ENCODE measurements at places on chromosomes 2 and 18.

DNA sequence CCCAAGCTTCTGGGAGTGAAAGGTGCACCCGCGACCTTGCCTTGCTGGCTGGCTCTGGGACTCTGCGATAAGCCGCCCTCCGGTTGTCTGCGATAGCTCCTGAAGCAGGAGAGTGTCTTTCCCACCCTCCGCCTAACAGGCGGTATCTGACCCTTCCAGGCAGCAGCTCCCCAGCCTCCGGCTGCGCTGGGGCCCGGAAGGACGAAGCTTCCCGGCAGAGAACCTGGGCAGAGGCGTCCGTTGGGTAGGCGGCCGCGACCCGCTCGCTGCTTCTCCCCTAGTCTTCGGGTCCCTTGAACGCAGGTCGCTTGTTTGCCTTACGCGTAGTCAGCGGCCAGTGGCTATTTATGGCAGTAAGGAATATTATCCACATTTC is 446 bp upstream of the RHBDD1 start:
- H3K27me3 ChIP-seq = no peaks in the 10 kb centered on the region
- H3K4me1 ChIP-seq = no peaks in the 10 kb centered on the region
- no peak overlapping the region for H3K27ac ChIP-seq
- peak overlapping the region; percentile 31 for H3K4me3 ChIP-seq
- no peak for DNase-seq

DNA sequence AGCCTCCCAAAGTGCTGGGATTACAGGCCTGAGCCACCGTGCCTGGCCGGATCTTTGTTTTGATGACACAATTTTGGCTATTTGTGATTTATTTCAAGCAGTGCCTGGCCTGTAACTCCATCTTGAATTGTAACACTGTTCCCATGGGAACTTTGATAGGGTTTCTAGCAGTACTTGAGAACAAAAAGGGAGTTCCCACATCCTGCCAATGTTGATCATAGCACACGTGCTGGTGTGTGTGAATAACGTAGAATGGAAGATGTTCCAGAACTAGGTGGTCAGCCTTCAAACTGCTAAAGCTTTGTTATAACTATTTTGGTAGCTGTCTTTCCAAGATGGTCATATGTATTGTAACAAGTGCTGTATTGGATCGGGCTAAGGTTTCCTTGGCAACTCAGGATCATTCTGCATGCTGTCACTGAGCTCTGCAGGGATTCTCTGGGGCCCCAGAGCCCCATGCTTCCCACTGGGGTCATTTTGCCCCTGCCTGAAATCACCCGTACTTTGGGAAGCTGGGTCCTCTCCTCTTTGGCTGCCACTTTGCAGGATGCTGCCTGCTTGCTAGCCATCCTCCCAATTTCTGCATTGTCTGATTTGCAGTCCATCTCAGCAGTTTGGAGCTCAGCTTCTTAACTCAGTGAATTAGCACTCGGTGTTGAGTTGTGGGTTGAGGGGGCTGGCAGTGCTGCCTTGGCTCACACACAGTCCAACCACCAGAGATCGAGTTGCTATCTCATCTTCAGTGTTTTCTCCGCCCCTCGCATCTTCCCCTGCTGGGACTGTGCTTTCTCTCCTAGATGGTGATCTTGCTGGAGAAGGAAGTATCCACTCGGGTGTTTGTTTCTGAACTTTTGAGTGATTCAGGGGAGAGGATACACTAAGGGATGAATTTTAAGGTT is 26.8 kb downstream of the SH3RF3 start:
- H3K27ac ChIP-seq = no peak overlapping the region
- no peaks in the 10 kb centered on the region for H3K4me1 ChIP-seq
- no peaks in the 10 kb centered on the region for H3K27me3 ChIP-seq
- no peak overlapping the region for H3K4me3 ChIP-seq

GRCh38 chr18:80171054-80171872 is 62.2 kb downstream of the ADNP2 start:
- H3K4me3 ChIP-seq = no peak overlapping the region
- H3K4me1 ChIP-seq = no peaks in the 10 kb centered on the region
- no peak for DNase-seq
- H3K27ac ChIP-seq = no peak overlapping the region
- no peaks in the 10 kb centered on the region for H3K27me3 ChIP-seq

DNA sequence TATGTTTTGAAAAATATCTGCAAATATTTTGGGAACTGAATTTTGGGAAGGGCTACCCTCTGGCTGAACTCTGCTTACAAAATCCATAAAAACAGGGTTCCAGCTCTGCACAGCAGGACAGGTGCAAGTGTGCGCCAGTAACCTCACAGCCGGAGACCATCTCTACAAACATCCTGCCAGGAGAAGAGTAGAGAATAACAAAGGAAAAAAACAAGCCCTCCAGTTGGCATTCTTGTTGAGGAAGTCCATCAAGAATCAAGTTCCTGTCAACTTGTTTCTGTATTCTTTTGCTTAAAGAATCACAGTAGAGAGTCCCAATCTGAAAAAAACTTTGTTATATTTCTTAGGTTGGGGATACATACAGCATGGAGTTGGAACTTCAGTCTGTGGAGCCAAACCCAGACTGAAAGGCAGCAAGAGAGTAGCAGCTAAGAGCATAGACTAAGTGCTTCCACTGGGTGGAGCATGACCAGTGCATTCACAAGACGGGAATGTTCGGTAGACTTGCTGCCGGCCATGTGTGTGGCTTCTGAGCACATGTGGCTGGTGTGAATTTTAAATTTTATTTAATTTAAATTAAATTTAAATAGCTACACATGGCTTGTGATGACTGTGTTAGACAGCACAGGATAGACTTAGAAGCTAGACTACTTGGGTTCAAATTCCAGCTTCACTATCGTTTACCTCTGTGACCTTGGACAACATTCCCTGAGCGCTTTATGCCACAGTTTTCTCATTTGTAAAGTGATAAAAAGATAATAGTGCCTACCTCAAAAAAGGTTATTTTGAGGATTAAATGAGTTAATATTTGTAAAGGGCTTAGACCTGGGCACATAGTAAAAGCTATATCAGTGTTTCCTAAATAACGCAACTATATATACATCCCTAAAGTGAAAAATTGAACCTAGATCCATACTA is 41.9 kb downstream of the SPTBN1 start:
- H3K27ac ChIP-seq = no peak overlapping the region
- no peak for DNase-seq
- H3K4me1 ChIP-seq = peaks cover 10% of the 10 kb centered on the region
- H3K4me3 ChIP-seq = no peak overlapping the region

DNA sequence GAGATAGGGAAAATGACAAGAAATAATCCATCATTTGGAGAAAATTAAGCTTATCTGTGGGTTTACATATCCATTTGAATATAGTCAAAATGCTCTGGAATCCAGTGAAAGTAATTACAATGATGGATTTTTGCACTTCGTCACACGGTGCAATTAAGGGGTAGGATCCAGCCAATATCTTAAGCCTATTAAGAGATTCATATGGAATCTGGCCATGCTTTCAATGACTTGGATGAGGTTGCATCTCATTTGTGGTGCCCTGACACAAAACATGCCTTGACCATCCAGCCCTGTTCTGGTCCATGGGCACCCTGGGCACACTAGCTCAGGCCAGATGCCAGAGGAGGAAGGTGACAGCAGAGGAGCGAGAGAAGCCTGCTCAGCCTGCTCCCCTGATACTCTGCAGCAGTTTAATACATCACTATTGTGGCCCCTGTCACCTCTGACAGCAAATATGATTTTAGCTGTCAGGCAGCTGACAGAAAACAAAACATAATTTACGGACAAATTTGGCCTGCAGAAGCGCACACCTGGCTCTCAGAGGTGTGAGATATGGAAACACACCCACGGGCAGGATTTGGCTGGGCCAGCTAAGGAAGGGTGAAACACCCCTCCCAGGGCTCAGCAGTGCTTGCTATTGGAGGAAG is 94.1 kb upstream of the ST8SIA3 start:
- no peaks in the 10 kb centered on the region for H3K4me1 ChIP-seq
- H3K4me3 ChIP-seq = no peak overlapping the region
- no peaks in the 10 kb centered on the region for H3K27me3 ChIP-seq
- no peaks in the 10 kb centered on the region for H3K36me3 ChIP-seq
- no peak for DNase-seq

DNA sequence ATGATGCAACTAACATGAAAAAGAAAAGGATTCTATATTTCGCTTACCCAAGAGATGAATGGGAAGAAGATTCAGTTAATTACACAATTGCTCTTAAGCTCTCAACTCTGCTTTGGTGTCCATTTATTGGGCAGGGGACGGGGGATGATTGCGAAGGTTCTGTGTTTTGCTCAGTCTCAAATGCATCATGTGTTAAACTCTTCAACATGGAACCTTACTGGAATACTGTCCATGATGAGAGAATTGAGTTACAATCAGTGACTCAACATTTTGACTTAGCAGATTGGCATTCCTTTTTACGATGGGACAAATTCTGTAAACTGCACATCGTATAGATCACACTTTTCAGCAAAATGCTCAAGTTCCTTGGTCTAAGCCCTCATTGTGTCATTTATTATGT is 135.6 kb downstream of the RBMS1 start:
- H3K36me3 ChIP-seq = no peaks in the 10 kb centered on the region
- no peak overlapping the region for H3K4me3 ChIP-seq
- no peak overlapping the region for H3K27ac ChIP-seq
- H3K27me3 ChIP-seq = no peaks in the 10 kb centered on the region
- H3K4me1 ChIP-seq = no peaks in the 10 kb centered on the region

GRCh38 chr2:20042531-20042930 is 8.9 kb downstream of the LAPTM4A start:
- no peak overlapping the region for H3K27ac ChIP-seq
- no peaks in the 10 kb centered on the region for H3K4me1 ChIP-seq
- DNase-seq = no peak
- no peak overlapping the region for H3K4me3 ChIP-seq
- H3K36me3 ChIP-seq = peaks cover 24% of the 10 kb centered on the region

- H3K27me3 ChIP-seq = no peaks in the 10 kb centered on the region
- no peaks in the 10 kb centered on the region for H3K36me3 ChIP-seq
- DNase-seq = no peak
- no peak overlapping the region for H3K4me3 ChIP-seq
- H3K27ac ChIP-seq = no peak overlapping the region
- H3K4me1 ChIP-seq = no peaks in the 10 kb centered on the region
Measured at GRCh38 chr2:95049683-95049955, 24.1 kb downstream of the MAL start.

DNA sequence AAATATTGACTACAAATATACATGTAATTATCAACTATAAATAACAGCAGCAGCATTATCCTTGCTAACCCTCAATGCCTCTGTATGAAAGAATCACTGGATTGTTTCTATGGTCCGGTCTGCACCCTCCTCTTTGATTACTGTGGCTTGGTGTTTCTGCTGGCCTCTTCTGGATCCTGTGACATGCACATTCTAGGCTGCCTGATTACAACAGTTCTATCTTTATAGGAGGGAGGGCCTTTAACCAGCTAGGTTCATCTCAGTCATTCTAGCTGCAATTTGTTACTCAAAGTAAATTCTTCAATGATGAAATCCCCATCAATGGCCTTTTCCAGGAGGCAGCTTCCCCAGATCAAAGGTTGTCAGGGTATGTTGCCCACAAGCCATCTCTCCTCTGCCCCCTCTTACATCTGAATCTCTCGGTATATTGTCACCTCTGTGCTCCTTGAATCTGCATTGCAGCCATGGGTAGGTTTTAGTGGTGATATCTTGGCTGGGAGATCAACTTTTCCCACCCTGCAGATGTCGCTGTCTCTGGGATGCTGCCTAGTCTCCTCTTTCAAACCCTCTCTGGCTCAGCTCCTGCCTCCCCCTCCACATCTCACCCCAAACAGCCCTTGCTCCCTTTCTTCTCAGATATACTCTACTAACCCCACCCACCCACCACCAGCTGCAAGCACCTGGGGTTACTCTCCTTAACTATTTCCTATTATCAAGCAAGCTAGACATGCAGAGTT is 106.2 kb upstream of the BZW1 start:
- no peak overlapping the region for H3K27ac ChIP-seq
- H3K36me3 ChIP-seq = no peaks in the 10 kb centered on the region
- DNase-seq = peak; percentile 56
- H3K4me3 ChIP-seq = no peak overlapping the region
- peaks cover 6% of the 10 kb centered on the region for H3K4me1 ChIP-seq
- no peaks in the 10 kb centered on the region for H3K27me3 ChIP-seq

Data from H1 (cell line).